D721Med (cell line): ENCODE measurements at places on chromosomes 5 and 9.

DNA sequence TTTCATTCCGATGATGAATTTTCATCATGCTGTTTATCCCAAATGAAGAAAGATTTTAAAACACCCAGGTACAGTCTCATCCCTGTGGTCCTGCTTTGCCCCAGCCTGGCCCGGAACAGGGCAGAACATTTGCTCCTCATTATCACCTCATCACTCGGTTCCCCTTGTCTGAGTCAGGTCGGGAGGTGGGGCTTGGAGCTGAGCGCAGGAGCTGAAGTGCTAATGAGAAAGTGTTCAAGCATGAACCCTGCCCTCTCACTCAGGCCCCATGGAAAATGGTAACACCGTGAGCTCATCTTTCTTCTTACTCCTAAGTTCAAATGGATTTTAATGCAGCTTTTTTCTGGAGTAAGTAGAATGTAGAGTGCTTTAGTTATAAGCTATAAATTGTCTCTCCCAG is 466.2 kb downstream of the KDM4C start:
- DNase-seq = no peak

- no peak for DNase-seq
Measured at GRCh38 chr9:121598167-121598964, 53.1 kb upstream of the DAB2IP start.

- DNase-seq = no peak
Measured at GRCh38 chr9:137025517-137025966, 2.5 kb downstream of the ABCA2 start.

- DNase-seq = no peak
Measured at GRCh38 chr9:37410969-37411785, 11.3 kb upstream of the GRHPR start.
